Uterus (tissue), 4 donors: ENCODE measurements at places on chromosomes 4 and X.

DNA sequence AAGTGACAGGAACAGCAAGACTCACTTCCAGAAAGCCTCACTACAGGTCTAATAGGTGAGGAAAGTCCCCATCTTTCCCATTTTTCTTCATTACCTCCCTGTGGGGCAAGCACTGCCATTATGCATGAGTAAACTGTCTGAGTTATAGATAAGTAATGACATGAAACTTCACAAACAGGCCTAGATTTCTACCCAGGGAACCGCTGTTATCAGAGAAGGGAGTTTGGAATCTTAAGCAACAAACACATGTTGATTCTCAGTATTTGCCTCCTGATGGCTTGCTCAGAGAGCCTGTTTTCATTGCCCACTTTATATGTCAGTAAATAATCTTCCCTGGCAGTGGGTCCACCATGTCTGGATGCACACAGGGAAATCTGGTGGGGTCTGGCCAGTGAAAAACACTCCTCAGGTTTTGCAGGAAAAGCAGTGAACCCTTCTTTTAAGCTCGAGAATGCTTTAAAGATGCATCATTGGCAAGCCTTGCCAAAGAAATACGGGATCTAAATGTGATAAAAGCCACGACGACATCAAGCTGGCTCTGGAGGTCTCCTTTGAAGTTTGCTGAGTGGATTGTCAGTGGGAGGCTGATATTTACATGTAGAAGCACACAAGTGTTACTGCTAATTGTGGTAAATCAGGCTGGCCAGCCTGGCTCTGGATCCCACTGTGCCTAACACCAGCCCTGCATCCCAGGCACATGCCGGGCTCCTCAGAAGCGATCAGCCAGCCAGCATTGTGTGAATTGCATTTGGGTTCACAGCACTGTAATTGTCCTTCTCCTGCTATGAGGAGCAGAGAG, 25.2 kb downstream of the PDGFRA start:
- no peak for DNase-seq

GRCh38 chr4:10157478-10158332, 41.1 kb upstream of the WDR1 start:
- peak; percentile 62 for DNase-seq

DNA sequence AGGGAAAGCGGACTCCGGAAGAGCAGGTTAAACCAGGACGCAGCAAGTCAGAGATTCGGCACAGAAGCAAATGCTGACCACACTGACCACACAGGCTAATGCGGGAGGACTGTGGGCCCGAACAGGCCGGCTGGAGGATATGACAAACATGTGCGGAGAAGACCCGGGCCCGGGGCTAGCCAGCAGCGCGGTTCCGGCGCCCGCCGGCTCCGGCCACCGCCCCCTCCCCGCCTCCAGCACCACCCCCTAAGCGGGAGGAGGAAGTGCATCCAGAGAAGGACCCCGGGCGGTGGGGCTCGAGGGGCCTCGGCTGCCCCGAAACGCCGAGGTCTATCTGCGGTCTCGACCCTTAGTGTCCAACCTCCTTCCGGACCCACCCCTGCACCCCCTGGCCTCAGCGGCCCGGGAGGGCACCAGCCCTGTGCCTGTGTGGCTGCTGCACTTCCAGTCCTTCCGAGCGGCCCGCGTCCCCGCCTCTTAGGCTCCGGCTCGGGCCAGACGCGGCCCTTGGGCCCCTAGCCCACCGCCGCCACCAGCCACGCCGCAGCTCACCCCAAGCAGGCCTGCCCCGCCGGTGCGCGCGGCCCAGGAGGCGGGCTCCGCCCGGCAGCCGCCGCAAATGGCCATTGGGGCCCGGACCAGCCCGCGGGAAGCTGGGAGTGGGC, 2.1 kb downstream of the ELOVL6 start:
- DNase-seq: peak; percentile 23

- DNase-seq: no peak
These were observed 79.4 kb upstream of the TNIP3 start for GRCh38 chr4:121243485-121243884.

DNA sequence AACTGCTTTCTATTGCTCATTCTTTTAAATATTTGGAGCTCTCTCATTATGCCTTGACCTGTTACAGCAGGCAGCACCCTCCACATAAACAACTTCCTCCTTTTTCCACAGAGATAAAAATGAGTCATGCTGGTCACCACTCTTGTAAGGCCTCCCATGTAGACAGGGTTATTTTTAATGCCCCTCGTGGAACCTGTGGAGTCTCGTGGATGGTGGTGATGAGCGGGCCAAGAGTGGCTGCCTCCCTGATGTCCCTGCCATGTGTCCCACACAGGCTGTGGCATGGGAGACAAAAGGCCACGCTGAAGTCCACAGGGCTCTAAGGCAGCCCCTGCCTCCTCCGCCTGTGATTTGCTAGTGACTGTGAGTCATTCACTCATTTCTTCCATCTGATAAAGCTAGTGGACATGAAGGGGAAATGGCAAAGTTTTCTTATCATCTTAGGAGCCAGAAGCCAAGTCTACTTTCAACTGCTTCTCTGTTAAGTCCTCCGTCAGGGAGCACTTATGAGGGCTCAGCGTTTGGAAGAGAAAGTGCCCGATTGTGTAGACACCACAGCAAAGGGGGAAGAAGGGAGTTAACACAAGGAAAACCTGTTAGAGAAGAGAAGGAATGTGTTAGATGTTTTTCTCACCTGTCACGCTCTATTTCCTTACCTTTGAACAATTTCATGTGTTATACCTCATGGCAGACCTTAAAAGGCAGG, 121.6 kb upstream of the FAT1 start:
- DNase-seq: peak; percentile 25

- no peak for DNase-seq
These were observed 35.2 kb downstream of the EDNRA start for GRCh38 chr4:147516133-147516532.

DNA sequence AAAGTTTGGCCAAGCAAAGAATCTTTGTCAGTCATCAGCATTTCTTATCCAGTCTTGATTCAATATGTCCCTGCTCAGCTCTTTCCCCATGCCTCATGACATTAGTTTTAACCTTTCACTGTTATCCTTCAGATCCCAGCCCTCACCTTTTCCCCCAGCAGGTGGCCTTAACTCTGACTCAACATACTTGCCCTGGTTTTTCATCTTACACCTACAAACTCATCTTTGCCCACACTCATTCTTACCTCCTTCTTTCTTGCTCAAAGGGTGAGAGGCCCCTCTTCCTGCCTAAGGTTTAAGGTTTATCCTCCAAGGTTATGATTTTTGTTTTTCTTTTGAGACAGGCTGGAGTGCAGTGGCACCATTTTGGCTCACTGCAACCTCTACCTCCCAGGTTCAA, 10.6 kb upstream of the ANXA5 start:
- no peak for DNase-seq
